ENCODE measurements at places on chromosomes 5 and 9. TPM values are rescaled to one million over a fixed set of nuclear protein-coding genes. Genes with fewer than 3 reads are reported as not detected.

The CNTNAP3B gene
- total RNA-seq: 4.2 TPM

The KCNIP1 gene
- not detected for total RNA-seq

The C9orf153 gene
- total RNA-seq: 0.29 TPM

The PROB1 gene
- total RNA-seq: 38.1 TPM

DNA sequence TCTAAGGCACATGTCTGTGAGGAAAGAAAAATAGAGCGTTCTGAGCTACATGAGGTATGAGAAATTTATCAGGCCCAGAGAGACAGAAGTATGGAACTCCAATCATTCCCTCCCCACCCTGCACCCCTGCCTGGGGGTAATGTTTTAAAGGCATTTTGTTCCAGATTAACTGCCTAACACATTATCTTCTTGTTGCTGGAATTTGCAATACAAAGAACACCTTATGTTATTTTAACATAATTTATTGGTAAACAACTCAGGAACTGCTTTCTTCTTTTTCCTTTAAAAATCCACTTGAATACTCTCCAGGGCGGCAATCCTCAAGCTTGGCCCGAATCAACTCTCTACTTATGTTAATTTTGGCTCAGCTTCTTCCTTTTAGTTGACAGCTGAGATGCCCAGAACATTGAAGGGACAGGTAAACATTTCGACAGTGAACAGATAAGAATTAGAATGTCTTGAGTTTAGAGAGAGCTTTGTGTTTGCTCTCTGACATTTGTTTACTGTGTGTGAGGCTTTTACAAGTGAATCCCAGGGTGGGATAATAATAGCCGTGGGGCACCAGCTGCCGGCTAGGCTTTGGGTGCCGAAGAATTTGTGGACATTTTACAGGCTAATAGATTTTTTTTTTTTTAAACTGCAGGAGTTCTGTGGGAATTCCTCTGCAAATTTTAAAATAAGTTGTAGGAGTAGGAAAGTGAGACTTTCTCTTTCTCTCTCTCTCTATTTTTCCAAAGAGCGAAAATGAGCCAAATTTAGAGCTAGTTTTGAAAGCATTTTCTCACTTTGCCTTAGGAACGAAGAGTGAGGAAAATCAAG, 96.4 kb upstream of the TAF11L2 start:
- H3K36me3 ChIP-seq: no peaks in the 10 kb centered on the region
- H3K4me1 ChIP-seq: no peaks in the 10 kb centered on the region
- no peak for DNase-seq
- H3K27me3 ChIP-seq: peaks cover 34% of the 10 kb centered on the region
- no peak overlapping the region for H3K27ac ChIP-seq

DNA sequence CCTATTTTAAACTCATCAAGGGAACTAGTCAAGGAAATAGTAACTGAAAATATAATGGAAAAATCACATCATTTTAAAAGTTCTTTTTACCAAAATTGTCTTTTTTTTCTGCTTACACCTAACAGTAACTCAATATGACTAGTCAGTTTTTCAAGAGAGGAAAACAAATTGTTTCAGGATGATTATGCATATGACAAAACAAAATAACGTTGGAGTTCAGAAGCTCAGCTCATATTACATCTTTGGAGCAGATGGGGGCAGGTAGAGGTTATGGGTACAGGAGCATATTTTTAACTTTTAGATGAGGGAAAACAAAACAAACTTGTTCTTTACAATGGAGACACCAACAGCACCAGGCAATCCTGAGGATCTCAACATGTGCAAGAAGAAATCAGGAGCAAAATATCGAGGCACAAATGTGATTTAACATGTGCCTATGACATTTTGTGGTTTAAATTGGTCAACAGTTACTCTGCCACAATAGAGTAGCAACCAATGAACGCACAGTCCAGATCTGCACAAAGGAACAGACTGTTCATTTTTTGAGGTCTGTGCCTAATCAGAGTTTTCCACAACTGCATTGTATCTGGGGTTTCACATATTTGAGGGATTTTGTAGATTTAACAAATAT, 659.0 kb downstream of the ANXA1 start:
- no peak overlapping the region for H3K4me3 ChIP-seq
- no peak for DNase-seq
- H3K4me1 ChIP-seq: no peaks in the 10 kb centered on the region
- no peaks in the 10 kb centered on the region for H3K27me3 ChIP-seq
- H3K36me3 ChIP-seq: no peaks in the 10 kb centered on the region

- no peak overlapping the region for H3K4me3 ChIP-seq
- no peaks in the 10 kb centered on the region for H3K27me3 ChIP-seq
- H3K36me3 ChIP-seq: no peaks in the 10 kb centered on the region
- H3K4me1 ChIP-seq: peaks cover 15% of the 10 kb centered on the region
Observed at GRCh38 chr9:13942695-13943094, 371.2 kb downstream of the NFIB start.

- H3K36me3 ChIP-seq: no peaks in the 10 kb centered on the region
- DNase-seq: no peak
- no peaks in the 10 kb centered on the region for H3K27me3 ChIP-seq
Observed at GRCh38 chr9:16179566-16179965, 626.7 kb downstream of the CCDC171 start.

- no peaks in the 10 kb centered on the region for H3K27me3 ChIP-seq
- no peak for DNase-seq
- no peak overlapping the region for H3K27ac ChIP-seq
- no peaks in the 10 kb centered on the region for H3K36me3 ChIP-seq
Observed at GRCh38 chr5:157990583-157991181, 131.7 kb upstream of the CLINT1 start.

- no peak overlapping the region for H3K27ac ChIP-seq
- DNase-seq: no peak
- H3K4me3 ChIP-seq: no peak overlapping the region
- H3K4me1 ChIP-seq: no peaks in the 10 kb centered on the region
- no peaks in the 10 kb centered on the region for H3K27me3 ChIP-seq
Observed at GRCh38 chr9:126683698-126684044, 69.9 kb downstream of the LMX1B start.
